ENCODE measurements at places on chromosomes 7 and 10. TPM values are rescaled to one million over a fixed set of nuclear protein-coding genes. Genes with fewer than 3 reads are reported as not detected.

The ERVW-1 gene
- total RNA-seq = not detected

The ADAP1 gene
- total RNA-seq = 6.4 TPM

GRCh38 chr7:16034353-16034752, 347.9 kb upstream of the MEOX2 start:
- DNase-seq = no peak

- DNase-seq = no peak
Measured at GRCh38 chr7:30963842-30964241, at the start of gene GHRHR. TSS of gene GHRHR (plus strand) at chr7:30963953. CDS start at chr7:30964069, 116 bp downstream.

DNA sequence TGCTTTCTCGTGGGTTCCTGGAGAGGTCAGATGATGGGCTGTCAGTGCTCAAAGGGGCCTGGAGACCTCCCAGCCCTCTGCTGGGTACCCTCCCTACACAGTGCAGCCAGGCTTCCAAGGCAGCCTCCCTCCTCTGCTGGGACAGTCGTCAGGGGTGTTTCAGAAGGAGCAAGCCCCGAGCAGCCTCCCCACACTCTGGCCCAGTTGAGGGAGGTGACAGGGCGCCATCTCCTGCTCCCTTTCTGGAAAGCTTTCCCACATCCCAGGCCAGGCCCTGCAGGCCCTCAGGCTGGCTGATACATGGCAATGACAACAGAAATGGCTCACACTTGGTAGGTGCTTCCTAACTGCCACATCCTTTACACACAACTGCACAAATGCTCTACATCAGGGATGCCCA, 32.1 kb downstream of the KCNMA1 start:
- DNase-seq = no peak

- DNase-seq = no peak
Measured at GRCh38 chr7:145105561-145105960, 269.7 kb upstream of the TPK1 start.

- no peak for DNase-seq
Measured at GRCh38 chr10:95405655-95406054, 114.9 kb upstream of the PDLIM1 start.

Measured in Right ventricle myocardium superior (tissue), 1 donor.